Osteoblast (primary cell): ENCODE measurements at places on chromosomes 5 and 9.

- no peak for DNase-seq
These were observed 469.0 kb downstream of the CDH9 start for GRCh38 chr5:26569241-26569928.

DNA sequence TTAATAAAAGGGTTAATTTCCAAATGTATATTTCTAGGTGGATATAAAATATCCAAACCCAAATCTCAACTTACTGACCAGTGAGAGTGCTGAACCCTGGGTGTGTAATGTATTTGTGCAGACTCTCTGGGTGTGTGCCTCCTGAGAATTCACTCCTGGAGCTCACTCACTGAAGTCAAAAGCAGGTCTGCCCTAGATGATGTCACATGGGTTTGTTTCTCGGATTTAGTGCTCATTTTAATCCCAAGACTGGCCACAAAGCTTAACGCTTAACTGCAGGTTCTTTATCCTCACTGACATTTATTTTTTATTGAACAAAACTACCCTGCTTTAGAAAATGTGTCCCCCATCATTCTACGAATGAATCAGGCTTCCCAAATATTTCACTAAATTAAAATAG, 179.4 kb downstream of the PPP2R2B start:
- DNase-seq: no peak

DNA sequence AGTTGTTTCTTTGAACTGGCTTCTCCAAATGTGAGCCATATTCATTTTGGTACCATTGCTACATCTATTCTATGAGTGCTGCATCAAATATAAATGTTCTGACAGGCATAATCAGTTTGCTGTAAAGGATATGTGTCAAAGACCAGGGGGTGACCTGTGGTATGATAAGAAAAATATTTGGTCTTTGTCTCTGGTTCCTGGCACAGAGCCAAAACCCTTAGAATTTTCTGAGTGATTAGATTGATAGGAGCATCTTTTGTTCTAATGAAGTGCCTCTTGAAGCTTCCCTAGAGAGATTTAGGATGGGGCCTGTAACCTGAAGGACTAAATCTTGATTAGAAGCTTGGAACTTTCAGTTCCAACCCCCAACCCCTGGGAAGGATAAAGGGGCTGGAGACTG, 256.3 kb downstream of the NNT start:
- DNase-seq: no peak

- no peak for DNase-seq
These were observed 1045.2 kb downstream of the CDH12 start for GRCh38 chr5:21807953-21808352.

DNA sequence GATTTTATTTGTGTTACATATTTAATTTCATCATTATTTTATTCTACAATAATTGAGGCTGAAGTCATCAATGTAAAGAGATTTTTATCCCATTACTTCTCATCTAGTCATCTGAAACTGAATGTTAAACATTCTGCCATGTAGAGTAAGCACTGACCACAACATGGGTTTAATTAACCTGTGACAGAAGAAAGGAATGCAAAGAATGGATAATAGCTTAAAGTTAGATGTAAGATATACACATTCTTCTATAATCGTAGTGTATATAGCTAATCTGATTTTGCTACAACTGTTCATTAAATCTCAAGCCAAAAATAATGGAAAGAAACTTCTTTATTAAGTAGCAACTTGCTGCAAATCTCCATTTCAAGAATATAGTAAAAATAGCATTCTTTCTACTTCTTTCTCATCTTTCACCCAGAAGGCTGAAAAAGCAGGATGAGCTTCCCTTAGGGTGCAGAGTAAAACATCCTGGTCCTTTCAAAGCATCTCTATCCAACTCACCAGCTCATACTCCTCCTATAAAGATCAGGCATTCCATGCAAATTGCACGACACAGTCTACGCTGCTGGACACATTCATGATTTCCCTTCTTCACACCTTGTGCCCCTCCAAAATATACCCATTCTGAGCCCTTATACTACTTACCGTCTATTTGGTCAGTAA, 115.2 kb downstream of the EFNA5 start:
- no peak for DNase-seq

DNA sequence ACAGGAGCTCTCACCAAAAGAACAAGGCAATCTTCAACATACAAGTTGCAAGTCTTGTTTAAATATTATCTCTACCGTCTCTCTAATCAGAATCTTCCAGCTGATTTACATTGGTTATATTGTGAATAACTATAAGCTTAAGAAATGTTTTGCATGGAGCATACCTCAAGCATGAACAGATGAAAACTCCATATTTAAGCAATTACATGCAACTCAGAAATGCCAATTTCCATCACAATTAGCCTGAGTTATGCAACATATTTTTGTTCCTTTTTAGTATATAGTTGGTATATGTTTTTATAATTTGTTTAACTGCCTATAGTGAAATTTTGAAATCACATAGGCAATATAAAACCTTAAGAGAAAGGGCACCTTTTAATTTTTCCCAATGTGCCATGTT, 142.5 kb downstream of the DENND1A start:
- no peak for DNase-seq
